H1 (cell line): ENCODE measurements at places on chromosomes 5 and 9. TPM values are rescaled to one million over a fixed set of nuclear protein-coding genes. Genes with fewer than 3 reads are reported as not detected.

- DNase-seq, result no peak
- H3K4me1 ChIP-seq, result no peaks in the 10 kb centered on the region
- no peak overlapping the region for H3K27ac ChIP-seq
These were observed 174.9 kb upstream of the DMAC1 start for GRCh38 chr9:7974335-7974960.

The SH3RF2 gene
- total RNA-seq, result 0.65 and 0.95 TPM in 2 replicates

GRCh38 chr5:40478766-40479165, 200.9 kb upstream of the PTGER4 start:
- H3K4me3 ChIP-seq, result no peak overlapping the region
- no peaks in the 10 kb centered on the region; the same call in 1 of the 2 replicates for H3K4me1 ChIP-seq
- H3K27me3 ChIP-seq, result no peaks in the 10 kb centered on the region
- no peak overlapping the region for H3K27ac ChIP-seq

GRCh38 chr9:103721056-103721455, 373.1 kb upstream of the SMC2 start:
- H3K27me3 ChIP-seq, result no peaks in the 10 kb centered on the region
- no peak overlapping the region for H3K27ac ChIP-seq
- no peaks in the 10 kb centered on the region for H3K4me1 ChIP-seq
- H3K36me3 ChIP-seq, result no peaks in the 10 kb centered on the region
- no peak overlapping the region for H3K4me3 ChIP-seq
- DNase-seq, result no peak

DNA sequence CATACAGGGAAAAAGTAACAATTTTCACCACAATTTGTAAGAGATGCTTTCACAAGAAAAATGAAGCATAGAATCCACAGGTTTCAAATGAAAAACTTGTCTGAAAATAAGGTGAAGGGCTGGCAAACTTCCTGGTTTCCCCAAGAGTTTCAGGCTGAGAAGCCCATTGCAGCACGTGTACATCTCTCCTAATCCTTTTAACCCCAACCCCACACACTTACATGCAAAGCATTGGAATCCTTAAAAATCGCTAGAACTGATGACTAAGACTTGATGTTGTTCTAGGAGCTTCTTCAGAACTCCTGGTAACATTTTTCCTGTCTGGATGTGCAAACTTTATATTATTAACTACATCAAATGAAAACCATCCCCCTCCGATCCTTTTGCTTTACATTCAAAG, 317.8 kb upstream of the RGMB start:
- H3K27ac ChIP-seq, result no peak overlapping the region
- no peaks in the 10 kb centered on the region for H3K27me3 ChIP-seq
- no peak for DNase-seq
- no peak overlapping the region for H3K4me3 ChIP-seq
- no peaks in the 10 kb centered on the region for H3K4me1 ChIP-seq
- no peaks in the 10 kb centered on the region for H3K36me3 ChIP-seq

- H3K4me1 ChIP-seq, result peaks cover 16% of the 10 kb centered on the region
- no peaks in the 10 kb centered on the region for H3K27me3 ChIP-seq
- peak overlapping the region; percentile 68 for H3K27ac ChIP-seq
- H3K4me3 ChIP-seq, result peak overlapping the region; percentile 1; the same call in 1 of the 2 replicates
- no peak for DNase-seq
These were observed 10.3 kb upstream of the ABL1 start for GRCh38 chr9:130824643-130825350.

The GARNL3 gene
- total RNA-seq, result 17.3 and 18.3 TPM in 2 replicates

GRCh38 chr9:125963932-125964331, 216.8 kb downstream of the PBX3 start:
- no peaks in the 10 kb centered on the region for H3K27me3 ChIP-seq
- peaks cover 12% of the 10 kb centered on the region for H3K36me3 ChIP-seq
- DNase-seq, result no peak
